ENCODE measurements at places on chromosomes 7 and 10.
A peak's percentile ranks its signal among the peaks of the same experiment; 100 is the strongest.

DNA sequence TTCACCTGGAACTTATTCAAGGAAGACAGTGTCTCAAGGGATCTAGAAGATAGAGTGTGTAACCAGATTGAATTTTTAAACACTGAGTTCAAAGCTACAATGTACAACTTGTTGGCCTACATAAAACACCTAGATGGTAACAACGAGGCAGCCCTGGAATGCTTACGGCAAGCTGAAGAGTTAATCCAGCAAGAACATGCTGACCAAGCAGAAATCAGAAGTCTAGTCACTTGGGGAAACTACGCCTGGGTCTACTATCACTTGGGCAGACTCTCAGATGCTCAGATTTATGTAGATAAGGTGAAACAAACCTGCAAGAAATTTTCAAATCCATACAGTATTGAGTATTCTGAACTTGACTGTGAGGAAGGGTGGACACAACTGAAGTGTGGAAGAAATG is 10.9 kb downstream of the IFIT3 start:
- DNase-seq: no peak

- DNase-seq: no peak
These were observed 50.5 kb upstream of the COL13A1 start for GRCh38 chr10:69751214-69751613.

- no peak for DNase-seq
These were observed 875.8 kb upstream of the CELF2 start for GRCh38 chr10:10141782-10142382.

DNA sequence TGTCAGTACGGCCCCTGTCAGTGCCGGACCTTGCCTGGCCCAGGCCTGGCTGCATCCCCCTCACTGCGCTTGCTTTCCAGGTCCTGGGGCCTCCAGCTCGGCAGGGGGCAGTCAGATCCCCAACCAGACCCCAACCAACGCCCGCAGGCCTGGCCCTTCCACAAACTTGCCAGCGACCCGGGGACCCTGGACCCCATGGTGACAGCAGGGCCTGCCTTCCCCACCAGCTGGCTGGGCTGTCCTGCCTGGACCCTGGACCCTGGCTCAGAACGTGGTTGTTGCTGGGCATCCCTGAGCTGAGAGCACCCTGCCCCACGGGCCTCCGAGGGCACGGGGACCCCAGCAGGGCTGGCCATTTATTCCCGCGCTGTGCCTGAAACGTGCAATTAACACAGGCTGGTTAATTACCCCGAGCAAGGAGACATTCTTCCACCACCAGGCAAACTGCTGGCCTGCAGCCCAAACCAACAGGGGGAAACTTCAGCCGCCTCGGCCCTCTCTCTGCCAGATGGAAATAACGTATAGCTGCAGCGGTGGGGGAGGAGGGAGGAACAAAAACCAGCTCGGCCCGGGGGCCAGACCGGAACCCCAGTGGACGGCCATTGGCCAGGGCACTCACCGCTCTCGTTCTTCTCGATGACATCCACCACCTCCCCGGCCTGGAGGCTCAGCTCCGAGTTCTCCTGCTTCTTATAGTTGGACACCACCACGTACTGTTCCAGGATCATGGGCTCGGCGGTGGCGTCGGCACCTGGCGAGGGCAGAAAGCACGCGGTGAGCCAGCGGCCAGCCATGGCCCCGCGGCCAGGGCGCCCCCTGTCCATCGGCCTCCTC is 167.1 kb downstream of the NEURL1 start:
- peak; percentile 80 for DNase-seq

DNA sequence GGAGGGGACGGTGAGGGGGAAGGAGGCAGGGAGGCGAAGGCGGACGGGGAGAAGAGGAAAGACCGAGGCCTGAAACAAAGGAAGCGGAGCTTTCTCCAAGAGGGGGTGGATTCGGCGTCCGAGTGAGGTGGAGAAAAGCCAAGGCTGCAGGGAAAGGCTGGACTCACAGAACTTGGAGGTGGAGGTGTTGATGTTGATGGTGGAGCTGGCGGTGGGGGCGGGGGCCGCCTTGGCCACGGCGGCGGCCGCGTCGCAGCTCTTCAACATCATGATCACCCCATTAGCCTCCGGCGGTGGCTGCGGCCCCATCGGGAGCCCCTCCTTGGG is 578 bp downstream of the CACUL1 start:
- DNase-seq: peak; percentile 71

DNA sequence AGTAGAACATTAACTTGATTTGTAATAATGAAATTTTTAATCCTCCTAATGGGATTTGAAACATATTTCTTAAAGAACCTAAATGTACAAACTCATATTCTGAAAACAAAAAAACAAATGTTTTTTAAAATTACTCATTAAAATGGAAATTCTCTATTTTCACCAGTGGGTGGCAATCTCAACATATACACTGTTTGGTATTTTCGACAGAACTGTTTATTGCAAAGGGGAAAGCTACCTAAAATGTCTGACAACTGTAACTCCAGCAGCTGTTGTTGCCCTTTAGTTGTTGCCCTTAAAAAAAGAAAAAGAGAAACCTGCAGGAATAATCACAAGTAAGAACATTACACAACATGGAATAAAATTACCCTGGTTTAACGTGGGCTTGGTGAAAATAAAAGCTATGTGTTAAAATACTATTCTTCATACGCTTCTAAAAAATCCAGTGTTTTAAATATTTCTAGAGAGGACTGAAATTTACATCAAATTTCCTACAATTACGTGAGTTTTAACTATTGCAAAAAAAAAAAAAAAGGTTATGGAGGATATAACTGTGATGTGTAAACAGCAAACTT is 54.5 kb downstream of the COL1A2 start:
- no peak for DNase-seq

- no peak for DNase-seq
These were observed 24.1 kb upstream of the PNLIP start for GRCh38 chr10:116521424-116522290.

DNA sequence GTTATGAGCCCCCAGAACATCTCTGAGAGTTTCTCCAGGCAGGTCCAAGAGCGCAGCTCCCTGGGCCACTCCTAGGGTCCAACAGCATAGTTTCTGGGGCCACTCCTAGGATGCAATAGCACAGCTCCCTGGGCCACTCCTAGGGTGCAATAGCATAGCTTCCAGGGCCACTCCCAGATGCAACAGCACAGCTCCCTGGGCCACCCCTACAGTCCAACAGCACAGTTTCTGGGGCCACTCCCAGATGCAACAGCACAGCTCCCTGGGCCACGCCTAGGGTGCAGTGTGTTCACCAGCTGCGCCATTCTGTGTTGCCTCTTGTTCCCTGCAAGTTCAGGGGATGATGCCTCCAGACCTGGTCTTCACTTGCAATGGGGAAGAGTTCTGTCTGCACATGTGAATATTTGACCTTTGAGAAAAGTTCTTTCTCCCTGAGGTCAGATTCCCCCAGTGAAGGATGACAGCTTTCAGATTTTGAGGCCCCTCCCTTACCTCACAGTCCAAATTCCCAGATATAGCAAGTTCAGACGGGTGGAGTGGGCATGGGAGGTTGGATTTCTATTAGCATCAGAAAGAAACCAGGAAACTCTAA is 43.0 kb upstream of the LEP start:
- peak; percentile 30 for DNase-seq

DNA sequence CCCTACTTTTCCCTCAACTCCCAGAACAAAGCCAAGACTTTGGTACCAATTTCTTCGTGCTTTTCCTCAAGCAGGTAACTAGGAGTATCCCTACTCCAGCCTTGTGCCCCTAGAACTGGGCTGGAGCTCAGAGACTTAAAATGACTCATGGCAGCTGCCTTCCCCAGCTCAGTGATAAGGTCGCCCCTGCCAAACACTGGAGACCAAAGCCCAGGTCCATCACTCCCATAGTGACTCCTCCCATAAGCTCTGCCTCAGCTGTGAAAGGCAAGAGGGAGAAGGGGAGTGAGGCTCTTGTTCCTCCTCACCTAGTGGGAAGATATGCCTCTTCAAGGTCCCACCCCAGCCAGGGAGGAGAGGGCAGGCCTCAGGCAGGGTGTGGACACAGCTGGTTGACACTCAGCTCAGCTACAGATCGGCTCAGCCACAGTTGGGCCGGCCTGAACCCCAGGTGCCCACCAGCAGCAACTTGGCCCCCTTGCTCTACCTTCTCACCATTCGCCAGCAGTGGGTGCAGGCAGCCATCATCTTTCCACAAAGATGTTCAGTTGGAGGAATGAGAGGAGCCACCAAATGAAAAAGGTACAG is 13.8 kb upstream of the CYREN start:
- DNase-seq: peak; percentile 24

GRCh38 chr10:62528441-62528840 is 154.3 kb downstream of the ZNF365 start:
- DNase-seq: no peak

DNA sequence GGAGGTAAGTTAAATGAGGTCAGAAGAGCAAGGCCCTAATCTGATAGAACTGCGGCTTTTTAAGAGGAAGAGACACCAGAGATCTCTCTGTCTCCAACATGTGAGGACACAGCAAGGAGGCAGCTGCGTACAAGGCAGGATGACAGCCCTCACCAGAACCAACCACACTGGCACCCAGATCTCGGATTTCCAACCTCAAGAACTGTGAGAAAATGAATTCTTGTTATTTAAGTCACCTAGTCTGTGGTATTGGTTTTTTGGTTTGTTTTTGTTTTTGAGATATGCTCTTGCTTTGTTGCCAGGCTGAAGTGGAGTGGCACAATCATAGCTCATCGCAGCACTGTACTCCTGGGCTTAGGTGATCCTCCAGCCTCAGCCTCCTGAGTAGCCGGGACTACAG is 127.2 kb downstream of the DLG5 start:
- no peak for DNase-seq

- DNase-seq: no peak
These were observed 35.9 kb downstream of the DENND2A start for GRCh38 chr7:140604760-140605159.

DNA sequence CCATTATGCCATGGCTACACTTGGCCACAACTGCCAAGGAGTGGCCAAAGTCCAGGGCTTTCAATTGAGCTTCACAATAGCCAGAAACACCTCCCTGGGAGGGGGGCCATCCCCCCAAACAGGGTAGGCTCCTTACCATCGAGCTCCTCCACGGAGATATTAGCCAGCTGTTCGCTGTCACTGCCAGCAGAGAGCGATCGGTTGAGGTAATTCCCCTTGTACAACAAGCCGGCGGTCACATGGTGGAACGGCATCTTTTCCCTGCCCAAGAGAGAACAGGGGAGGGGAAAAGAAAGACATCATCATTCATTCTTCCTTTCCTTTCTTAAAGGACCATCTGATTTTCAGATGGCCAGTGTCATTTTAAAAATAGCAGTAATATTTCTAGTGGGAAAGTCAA is 133.6 kb downstream of the CALN1 start:
- DNase-seq: no peak

- no peak for DNase-seq
These were observed 21.0 kb upstream of the LRRC17 start for GRCh38 chr7:102891693-102892261.

GRCh38 chr10:79418274-79418673 is 27.1 kb downstream of the ZCCHC24 start:
- no peak for DNase-seq

- no peak for DNase-seq
These were observed 1.3 kb upstream of the EBF3 start for GRCh38 chr10:129965425-129965808.

DNA sequence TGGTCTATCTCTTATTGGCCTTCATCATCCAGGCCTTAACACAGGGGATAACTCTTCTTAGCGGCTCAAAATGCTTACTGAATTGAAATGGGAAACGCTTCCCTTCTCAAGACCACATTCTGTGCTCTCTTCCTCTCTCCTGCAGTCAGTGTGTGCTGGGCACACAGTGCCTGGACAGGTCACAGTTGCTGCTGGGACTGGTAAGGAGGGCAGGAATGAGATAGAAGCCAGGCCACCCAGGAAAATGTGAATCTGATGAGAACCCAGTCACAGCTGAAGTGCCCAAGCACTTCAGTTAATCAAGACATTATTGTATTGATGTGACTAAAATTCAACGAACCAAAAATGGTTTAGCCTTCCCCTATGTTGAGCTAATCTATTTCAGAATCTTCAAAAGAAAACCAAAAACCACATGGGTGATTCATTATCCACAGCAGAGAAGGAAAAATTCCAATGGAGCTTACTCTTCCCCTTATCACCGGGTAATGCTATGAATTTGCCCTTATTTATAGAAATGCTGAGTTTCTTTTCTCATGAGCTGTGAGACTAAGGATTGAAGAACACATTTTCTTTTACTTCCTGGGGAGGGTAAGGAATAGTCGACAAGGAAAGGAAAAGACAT is 41.2 kb upstream of the PLPP4 start:
- DNase-seq: no peak
